ENCODE measurements at places on chromosomes 11 and 22.
A peak's percentile ranks its signal among the peaks of the same experiment; 100 is the strongest.

- no peak for DNase-seq
Observed at GRCh38 chr22:48393041-48393370, 1434.7 kb downstream of the BRD1 start.

- peak; percentile 90 for DNase-seq
Observed at GRCh38 chr11:44574610-44575287, 9.3 kb downstream of the CD82 start.

GRCh38 chr22:45968751-45969413, 8.1 kb downstream of the WNT7B start:
- DNase-seq = peak; percentile 96

DNA sequence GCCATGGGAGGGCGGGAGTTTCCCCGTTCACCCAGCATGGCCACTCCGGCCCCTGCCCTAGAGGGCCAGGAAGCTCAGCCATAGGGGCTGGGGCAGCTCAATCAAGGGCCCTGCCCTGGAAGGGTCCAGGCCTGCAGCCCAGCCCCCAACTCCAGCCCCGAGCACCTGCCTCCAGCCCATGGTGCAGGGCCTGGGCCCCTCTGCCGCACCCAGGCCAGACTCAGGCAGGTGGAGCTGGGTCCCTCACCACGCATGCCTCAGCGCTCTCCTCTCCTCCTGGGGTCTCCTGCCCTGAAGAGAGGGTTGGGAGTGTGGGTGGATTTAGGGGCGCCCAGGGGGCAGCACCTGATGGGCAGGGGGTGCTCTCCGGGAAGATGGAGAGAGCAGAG, 13.1 kb downstream of the MLC1 start:
- no peak for DNase-seq

DNA sequence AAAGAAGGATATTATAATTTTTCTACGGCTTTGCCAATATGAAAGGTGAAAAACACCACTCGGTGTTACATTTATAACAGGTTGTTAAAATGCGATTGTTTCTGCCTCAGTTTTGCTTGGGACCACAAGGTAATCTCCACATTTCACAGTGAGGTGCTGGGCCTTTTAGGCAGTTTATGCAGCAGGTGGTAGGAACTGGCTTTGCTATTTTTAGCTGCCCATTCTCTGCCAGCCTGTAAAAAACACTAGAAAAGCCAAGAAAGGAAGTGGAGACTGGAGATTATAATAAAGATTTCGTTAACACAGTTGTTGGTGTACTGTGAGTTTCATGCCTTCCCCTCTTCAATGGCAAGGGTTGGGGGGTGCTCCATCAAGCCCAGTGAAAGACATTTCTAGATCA, 8.0 kb upstream of the MRPL16 start:
- no peak for DNase-seq

GRCh38 chr11:66100272-66101065, 30.4 kb downstream of the PACS1 start:
- DNase-seq = peak; percentile 9

- DNase-seq = no peak
Observed at GRCh38 chr11:17845431-17845881, 110.9 kb downstream of the KCNC1 start.

GRCh38 chr11:119788096-119788883, 59.3 kb upstream of the NECTIN1 start:
- no peak for DNase-seq

GRCh38 chr22:20573176-20573832, 65.9 kb downstream of the MED15 start:
- no peak for DNase-seq

GRCh38 chr11:34960277-34960676, 43.9 kb downstream of the PDHX start:
- no peak for DNase-seq

DNA sequence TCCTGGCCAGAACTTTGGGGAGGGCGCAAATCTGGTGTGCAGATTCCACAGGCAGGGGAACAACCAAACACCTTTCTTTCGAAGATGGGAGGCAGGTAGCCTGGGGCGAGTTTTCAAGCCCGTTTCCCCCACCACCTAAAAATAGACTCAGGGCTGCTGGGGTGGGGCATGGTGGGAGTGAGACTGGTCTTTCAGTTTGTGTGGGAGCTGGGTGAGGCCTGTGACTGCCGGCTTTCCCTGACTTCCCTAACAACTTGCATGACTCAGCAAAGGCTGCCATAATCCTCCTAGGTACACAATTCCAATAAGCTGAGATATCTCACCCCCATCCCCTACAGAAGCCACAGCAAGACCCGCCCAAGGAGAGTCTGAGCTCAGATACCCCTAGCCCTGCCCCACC, 4.3 kb upstream of the OR5B12 start:
- DNase-seq = no peak

DNA sequence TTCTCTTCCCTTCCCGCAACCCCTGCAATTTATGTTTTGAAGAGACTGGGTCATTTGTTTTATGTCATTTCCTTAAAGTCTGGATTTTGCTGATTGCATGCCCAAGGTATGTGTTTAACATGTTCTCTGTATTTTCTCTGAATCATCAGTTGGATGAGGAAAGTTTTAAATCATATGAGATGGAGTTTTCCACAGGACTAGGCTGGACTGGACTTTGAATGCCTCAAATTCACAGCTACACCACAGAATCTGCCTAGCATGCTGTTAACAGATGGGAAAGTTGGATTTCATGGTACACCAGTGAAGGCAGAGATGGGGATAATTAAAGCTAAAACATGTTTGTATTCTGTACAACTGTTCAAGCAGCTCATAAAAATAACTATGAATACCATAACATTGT, 62.6 kb downstream of the CWC15 start:
- no peak for DNase-seq

DNA sequence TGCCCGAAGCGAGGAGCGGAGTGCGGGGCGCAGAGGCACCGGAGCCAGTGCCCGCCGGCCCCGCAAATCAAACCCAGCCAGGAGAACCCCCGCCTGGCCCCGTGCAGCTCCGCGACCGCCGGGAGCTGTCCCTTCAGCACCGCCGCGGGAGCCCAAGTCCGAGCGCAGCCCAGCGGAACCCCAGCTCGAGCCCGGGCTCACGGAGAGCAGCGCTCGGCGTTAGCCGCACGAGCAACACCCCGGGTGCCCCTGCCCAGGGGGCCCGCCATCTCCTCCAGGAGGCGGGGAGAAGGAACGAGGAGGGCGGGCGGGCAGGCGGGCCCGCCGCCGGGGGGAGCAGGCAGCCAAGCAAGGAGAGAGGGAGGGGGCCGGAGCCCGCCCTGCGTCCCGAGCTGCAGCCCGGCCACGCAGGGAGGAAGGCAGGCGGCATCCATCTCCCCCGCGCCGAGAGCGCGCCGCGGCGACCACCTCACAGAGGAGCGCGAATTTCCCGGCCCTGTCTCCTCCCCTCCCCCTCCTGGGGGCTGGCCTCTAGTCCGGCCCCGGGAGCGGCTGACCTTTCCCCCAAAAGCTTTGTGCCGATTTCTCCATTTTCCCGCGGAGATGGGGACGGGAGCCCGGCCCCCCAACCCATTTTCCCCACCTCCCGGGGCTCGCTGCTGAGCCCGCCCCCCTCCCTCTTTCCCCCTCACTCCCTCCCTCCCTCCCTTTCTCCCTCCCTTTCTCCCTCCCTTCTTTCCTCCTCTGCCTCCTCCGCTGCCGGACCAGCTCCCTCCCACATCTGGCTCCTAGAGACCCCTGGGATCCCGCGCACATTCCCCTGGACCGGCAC, 621 bp downstream of the KCNC1 start:
- DNase-seq = no peak

- no peak for DNase-seq
Observed at GRCh38 chr22:49084206-49084605, 743.5 kb downstream of the BRD1 start.

DNA sequence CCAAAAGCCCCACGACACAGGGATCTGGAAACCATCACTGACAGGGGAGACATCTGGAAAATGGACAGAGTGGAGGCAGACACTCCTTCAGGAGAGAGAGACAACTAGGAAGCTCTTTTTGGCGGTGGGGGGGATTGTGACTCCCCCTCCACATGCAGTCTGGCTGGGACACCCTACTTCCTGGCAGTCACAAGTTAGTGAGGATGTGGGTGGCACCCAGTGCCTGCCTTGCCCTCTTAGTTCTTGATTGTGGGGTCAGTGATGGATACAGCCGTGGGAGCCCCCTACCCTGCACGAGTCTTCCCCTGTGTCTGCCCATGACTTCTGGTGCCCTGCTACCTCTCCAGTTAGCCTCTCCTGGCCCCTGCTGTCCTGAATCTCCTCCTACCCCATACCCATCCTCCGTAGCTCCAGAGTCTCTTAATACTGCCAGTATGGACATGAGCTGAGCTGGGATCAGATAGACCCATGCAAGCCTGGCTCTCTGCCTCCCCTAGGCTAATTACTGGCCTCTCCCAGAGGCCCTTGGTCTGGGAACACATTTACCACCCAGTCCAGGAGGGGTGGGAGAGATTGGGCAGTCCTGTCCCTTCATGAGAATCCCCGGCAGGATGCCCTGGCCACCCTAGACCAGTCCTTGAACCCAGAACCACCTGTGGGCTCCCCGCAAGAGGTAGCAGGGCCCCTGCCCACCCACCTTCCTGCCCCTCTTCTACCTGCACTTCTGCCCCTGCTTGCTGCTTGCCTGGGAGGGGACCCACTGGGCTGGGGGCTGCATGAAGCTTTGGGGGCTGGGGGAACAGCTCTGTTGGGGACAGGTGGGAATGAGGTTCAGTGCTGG, 22.8 kb downstream of the RHBDD3 start:
- no peak for DNase-seq

- DNase-seq = peak; percentile 94
Observed at GRCh38 chr11:35623621-35624168, 5.4 kb downstream of the FJX1 start.

DNA sequence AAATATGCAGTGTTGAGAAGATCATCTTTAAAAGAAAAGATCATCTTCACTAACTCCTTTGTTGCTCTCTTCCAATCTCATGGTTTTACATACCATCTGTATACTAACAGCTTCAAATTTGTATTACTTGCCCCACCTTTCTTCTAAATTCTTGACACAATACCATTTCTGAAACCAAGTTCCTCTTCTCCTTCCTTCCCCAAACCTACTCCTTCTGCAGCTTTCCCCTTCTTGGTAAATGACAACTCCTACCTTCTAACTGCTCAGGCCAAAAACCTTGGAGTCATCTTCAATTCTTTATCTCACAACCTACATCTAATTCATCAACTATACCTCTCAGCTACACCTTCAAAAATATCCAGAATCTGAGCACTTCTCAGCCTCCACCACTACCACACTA, 9.3 kb downstream of the PRCP start:
- no peak for DNase-seq

- no peak for DNase-seq
Observed at GRCh38 chr22:36282328-36282831, 29.4 kb downstream of the APOL1 start.

DNA sequence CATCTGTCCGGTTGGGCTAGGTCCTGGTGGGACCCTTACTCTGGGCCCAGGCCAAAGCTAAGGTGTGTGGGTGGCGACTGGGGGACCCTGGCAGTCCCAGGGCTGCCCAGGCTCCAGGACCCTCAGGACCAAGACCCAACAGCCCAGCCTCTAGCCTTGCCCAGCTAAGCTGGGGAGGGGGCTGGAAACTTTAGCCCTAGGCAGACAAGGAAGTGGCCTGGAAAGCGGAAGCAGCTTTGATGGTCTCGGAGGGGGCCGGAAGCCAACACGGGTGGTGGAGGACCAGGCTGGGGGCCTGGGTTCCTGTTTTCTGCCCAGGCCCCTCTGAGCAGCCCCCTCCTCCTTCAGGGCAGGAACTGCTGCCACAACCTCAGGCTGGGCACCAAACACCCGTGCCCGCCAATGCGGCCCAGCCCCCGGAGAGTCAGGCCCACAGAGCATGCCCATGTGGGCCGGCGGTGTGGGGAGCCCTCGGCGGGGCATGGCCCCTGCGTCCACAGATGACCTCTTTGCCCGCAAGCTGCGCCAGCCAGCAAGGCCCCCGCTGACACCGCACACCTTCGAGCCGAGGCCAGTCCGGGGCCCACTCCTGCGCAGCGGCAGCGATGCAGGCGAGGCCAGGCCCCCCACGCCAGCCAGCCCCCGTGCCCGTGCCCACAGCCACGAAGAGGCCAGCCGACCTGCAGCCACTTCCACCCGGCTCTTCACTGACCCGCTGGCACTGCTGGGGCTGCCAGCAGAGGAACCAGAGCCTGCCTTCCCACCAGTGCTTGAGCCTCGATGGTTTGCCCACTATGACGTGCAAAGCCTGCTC, 2.8 kb downstream of the SIPA1 start:
- no peak for DNase-seq

DNA sequence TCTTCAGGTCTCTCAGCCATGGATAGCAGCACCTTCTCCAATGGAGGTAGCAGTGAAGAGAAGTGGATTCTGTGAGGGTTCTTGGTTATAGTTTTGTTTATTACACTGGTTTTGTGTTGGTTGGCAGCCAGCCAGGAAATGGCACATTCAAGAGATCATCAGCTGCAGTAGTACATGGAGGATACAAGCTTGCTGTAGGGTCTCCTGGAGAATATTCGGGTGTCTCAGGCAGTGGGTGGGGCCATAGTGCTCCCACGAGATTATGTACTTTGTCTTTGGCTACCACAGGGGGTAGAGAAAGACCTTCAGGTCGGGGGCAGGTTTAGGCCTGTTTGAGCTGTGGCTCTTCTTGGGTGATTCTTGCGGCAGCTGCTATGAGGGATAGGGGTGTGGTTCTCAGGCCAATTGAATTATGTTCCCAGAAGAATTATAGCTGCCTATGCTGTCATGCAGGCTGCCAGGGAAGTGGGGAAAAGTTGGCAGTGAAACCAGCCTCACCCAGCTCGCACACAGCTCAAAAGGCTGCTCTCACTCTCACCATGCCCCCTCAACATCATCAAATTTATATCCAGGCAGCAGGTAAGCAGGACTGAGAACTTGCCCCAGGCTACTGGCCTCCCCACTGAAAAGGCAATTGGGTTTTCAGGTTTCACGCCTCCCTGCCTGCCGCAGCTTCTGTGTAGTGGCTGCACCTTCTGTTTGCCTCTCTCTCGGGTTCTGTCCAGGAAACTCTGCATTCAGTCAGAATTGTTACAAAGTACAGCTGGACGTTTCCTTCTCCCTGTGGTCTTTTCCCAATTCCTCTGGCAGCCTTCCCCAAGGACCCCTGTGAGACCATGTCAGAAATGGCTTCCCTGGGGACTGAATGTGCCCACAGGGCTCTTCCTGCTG, 435.5 kb downstream of the LUZP2 start:
- DNase-seq = no peak

Data from RCC 7860 (cell line).